Activated CD4-positive, CD25-positive, alpha-beta regulatory T cell (primary cell): ENCODE measurements at places on chromosomes 2 and 18.

DNA sequence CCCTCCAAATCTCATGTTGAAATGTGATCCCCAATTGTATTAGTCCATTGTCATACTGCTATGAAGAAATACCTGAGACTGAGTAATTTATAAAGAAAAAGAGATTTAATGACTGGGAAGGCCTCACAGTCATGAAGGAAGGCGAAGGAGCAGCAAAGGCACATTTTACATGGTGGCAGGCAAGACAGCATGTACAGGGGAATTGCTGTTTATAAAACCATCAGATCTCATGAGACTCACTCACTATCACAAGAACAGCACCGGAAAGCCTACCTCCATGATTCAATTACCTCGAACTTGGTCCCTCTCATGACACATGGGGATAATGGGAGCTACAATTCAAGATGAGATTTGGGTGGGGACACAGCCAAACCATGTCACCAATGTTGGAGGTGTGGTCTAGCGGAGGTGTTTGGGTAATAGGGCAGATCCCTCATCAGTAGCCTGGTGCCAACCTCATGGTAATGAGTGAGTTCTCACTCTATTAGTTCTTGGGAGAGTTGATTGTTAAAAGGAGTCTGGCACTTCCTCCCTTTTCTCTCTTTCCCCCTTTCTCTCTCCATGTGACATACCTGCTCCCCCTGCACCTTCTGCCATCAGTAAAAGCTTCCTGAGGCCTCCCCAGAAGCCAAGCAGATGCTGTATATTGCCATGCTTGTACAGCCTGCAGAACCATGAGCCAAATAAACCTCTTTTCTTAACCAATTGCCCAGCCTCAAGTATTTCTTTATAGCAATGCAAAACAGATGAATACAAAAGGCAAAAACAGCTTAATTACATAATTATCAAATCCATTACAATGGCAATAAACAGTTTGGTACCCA lies 14.5 kb upstream of the FN1 start:
- DNase-seq, result no peak

- no peak for DNase-seq
Measured at GRCh38 chr18:13192970-13193369, 25.6 kb upstream of the LDLRAD4 start.

GRCh38 chr2:160747501-160748170 lies 254.0 kb upstream of the RBMS1 start:
- no peak for DNase-seq

DNA sequence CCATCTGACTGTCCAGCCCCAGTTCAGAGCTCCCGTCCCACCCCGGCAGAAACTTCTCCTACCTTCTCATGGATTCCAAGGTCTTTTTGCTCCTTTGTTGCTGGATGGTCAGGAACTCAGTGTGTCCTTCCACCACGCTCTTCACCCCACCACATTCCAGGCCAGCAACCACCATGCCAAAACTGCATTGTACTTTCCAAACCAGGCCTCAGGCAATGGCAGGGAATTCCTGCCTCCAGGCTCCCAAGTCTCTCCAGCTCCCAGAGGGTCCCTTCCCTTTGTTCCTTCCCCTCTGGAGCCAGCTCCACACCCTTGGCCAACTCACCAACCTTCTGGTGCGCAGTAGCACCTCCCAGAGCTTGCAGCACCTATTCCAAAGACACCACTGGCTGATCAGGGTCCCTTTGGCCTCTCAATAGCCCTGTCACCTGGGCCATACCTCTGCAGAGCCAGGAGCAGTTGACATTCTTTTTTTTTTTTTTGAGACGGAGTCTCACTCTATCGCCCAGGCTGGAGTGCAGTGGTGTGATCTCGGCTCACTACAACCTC lies 8.1 kb downstream of the CHMP1B start:
- DNase-seq, result no peak

- no peak for DNase-seq
Measured at GRCh38 chr2:32363597-32363996, 6.8 kb downstream of the BIRC6 start.

- DNase-seq, result no peak
Measured at GRCh38 chr2:109623923-109624322, 9.8 kb downstream of the SOWAHC start.

DNA sequence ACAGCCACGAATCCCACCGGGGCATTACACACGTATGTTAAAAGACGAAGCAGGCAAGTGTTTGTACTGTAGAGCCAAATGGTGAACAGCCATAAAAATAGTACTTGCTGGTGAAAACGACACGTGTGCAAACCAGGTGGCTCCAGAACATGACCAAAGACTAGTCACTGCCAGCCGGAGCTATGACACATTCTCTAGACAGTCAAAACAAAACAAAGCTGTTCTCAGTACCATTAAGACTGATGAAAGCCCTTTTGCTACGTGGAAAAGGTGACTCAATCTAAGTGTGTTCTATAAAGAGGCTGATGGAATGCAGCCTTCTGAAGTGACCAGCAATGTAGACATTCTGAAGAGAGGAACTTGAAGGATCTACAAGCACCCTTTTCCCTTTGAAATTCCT lies 367.7 kb upstream of the NETO1 start:
- DNase-seq, result no peak

DNA sequence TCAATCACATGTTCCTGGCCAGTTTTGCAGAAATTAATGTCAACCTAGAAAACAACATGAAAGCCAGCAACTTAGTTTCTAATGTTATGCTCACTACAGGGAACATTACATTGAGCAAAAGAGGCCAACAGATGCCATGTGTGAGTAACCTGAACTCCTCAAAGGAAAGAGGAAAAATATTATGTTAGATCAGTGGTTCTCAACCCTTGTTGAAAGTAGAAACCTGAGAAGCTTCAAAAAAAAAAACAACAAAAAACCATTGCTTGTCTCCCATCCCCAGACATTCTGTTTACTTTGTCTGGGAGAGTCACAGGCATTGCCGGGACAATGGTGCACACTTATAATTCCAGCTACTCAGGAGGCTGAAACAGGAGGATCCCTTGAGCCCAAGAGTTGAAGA lies 57.7 kb downstream of the METTL4 start:
- DNase-seq, result no peak

DNA sequence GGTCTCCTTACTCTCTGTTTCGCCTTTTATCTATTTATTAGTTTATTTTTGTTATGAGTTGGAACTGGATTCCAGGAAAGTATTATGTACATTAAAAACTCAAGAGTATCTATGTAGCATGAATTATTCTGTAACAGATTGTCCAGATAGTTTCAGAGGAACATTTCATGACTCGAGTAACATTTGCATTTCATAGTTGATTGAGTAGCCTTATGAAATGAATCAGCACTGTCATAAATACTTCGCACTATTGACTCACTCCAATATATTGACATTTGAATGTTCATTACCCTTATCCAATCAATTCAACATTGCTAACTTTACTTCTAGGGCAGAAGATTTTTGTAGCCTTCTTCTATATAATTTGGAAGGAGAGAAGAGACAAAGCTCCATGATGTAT lies 11.3 kb upstream of the VRK2 start:
- no peak for DNase-seq

DNA sequence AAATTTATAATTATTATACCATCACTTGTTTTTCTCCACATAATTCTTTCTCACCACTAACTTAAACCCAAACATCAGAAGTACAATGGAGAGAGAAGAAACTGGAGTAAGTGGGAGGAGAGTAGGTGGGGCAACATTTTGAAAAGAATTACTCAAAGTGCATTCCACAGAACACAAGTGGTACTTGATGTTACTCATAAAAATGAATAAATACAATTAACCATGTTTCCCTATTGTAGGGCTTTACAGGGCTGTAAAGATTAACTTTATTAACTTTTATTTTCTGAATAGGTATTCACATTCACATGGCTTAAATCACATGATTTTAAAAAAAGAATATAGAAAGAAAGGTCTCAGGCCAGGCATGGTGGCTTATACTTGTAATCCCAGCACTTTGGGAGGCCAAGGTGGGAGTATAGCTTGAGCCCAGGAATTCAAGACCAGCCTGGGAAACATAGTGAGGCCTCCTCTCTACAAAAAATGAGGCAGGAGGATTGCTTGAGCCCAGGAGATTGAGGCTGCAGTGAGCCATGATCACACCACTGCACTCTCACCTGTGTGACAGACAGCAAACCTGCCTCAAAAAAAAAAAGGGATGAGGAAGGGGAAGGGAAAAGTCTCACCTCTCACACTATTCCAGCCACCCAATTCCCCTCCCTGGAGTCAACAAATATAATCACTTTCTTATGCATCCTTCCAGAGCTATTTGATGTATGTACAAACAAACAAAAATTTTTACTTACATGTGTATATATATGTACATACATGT lies 47.1 kb downstream of the KCNG3 start:
- no peak for DNase-seq

DNA sequence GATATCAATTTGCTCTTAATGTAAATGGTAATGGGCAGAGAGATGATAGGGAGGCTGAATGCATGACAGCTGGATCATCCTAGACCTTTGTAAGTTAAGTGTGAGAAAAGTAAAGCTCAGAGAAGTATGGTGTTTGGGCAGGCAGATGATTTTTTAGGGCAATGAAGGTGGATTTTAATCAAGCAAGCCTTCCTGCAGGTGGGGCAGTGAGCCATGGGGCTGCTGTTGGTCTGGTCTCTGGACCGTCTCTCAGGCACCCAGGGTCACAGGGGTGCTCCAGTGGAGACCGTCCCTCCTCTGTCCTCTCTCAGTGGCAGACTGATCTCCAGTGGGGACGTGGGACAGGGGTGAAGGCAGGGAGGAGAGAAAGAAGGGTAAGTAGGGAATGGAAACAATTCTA lies 69.8 kb upstream of the STK17B start:
- no peak for DNase-seq

GRCh38 chr2:121118951-121119350 lies 166.1 kb downstream of the TFCP2L1 start:
- DNase-seq, result no peak

GRCh38 chr18:48615566-48616401 lies 77.0 kb downstream of the CTIF start:
- DNase-seq, result no peak

GRCh38 chr18:79587779-79588635 lies 91.6 kb upstream of the CTDP1 start:
- no peak for DNase-seq

- DNase-seq, result no peak
Measured at GRCh38 chr2:220465700-220466099, 838.3 kb downstream of the SLC4A3 start.

GRCh38 chr2:229855116-229855515 lies 66.7 kb downstream of the TRIP12 start:
- no peak for DNase-seq

DNA sequence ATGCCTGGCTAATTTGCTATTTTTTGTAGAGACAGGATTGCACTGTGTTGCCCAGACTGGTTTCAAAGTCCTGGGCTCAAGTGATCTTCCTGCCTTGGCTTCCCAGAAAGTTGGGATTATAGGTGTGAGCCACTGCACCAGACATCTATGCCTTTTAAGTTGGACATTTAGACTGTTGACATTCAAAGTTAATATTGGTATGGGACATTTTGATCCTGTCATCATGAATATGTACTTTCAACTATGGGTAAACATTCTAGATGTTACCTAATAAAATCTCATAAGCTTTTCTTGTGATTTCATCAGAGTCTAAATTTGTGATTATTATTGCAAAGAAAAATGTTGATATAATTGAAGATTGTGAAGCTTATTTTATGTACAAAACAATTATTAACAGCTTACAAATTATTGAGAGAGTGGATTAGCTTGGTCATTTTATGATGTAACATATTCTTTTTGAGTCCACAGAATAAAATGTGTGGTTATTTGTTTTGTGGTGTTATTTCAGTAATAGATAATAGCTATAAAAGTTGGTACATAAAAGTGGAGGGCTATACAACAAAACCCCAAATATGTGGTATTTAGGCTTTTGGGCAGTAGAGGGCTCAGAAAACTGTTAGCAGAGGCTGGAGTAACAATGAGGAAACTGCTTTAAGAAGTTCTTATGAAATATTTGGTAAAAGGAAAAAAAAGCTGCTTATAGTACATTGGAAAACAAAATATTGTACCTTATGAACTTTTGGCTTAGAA lies 41.4 kb downstream of the STARD6 start:
- DNase-seq, result no peak

GRCh38 chr18:31329787-31330438 lies 12.0 kb downstream of the DSG1 start:
- DNase-seq, result no peak

GRCh38 chr2:144507441-144508171 lies 12.3 kb downstream of the ZEB2 start:
- no peak for DNase-seq

DNA sequence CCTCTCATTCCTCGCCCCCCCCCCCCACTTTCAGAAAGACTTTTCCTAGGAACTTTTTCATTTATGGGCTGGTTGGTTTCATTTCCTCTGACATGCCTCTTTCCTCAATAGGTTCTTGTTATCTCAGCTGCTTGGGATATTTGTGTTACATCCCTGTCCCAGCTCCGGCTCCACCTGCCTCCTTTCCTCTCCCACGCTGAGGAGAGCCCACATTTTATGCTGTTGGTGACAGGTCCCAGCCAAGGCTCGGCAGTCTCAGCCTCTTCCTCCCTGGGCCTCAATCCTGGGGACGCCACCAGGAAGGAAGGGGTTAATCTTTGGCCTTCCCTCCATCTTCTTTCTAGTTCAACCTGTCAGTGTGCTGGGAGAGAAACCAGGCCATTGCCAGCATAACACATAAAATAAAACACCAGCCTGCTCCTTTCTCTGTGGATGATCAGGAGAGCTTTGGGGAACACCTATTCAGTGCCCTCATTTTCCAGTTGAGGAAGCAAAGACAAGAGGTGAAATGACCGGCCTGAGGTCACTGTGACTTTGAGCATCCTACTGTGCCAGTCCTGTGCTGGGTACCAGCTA lies 216.9 kb upstream of the TNP1 start:
- no peak for DNase-seq

DNA sequence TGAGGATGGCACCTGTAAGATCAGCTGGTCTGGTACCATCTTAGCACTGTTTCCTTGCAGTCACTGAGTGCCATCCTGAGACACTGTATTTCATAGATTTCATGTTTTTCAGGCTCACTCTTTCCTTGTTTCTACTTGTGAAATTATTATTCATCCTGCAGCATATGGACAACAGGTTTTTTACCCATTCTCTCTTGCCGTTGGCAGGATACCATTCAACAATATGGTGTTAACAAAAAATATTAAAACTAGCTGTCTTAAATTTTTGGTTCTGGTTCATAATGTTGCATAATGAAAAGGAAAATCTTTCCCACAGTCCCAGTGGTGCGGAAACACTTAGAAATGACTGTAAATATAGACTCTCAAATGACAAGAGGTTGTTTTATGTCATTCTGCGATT lies 23.1 kb upstream of the ATG16L1 start:
- no peak for DNase-seq

- DNase-seq, result no peak
Measured at GRCh38 chr18:42525905-42526304, 570.9 kb downstream of the PIK3C3 start.

DNA sequence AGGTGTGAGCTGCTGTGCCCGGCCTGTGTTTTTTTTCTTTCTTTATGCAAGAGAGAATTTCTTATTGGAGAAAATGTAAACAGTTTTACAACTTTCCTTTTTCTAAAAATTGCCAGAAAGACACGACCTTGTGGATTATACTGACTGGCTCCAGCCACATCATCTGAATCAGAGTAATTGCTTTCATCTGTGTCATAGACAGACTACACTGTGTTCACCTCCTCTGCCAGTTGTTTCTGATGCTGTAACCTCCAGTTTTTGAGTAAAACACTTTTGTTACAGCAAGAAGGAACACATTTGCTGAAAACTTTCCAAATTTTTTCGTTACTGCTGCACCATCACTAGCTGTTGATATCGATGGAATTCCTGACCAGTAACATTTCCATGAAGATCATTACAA lies 43.9 kb upstream of the PLEKHM3 start:
- no peak for DNase-seq
